Bronchial epithelial cell (primary cell): ENCODE measurements at places on chromosomes 1 and 21. TPM values are rescaled to one million over a fixed set of nuclear protein-coding genes. Genes with fewer than 3 reads are reported as not detected.

SYCP1 gene
- total RNA-seq: not detected in 2 replicates

CLK2 gene
- 19.7 and 23.4 TPM in 2 replicates for total RNA-seq

FTCD gene
- total RNA-seq: not detected in 2 replicates

CCDC185 gene
- total RNA-seq: not detected in 2 replicates

PODN gene
- total RNA-seq: 0.53 TPM in 1 of 2 replicates, not detected in the other

SNX7 gene
- 19.0 and 19.3 TPM in 2 replicates for total RNA-seq

HRNR gene
- under 0.01 and 0.26 TPM in 2 replicates for total RNA-seq

DNA sequence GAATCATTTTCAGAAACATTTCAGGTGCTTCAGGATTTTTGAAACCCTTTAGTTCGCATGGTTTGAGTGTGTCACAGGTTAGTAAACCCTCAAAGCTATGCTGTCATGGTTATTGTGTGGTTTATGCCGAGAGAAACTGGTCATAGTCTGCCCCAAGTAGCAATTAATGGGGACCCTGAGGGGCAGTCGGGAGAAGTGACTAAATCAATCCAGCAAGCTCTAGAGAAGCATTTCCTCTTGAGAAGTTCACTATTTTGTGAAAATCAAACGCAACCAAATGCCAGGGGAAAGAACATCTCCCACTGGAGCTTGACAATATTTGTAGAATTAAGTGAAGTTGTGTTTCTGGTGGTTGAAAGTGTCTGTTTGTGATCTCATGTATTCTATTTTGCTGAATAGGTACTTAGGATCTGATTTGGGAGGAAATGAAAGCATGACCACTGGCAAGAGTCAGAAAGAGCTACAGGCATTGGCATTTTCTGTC, 63.0 kb upstream of the BACH1 start:
- no peak for DNase-seq

DNA sequence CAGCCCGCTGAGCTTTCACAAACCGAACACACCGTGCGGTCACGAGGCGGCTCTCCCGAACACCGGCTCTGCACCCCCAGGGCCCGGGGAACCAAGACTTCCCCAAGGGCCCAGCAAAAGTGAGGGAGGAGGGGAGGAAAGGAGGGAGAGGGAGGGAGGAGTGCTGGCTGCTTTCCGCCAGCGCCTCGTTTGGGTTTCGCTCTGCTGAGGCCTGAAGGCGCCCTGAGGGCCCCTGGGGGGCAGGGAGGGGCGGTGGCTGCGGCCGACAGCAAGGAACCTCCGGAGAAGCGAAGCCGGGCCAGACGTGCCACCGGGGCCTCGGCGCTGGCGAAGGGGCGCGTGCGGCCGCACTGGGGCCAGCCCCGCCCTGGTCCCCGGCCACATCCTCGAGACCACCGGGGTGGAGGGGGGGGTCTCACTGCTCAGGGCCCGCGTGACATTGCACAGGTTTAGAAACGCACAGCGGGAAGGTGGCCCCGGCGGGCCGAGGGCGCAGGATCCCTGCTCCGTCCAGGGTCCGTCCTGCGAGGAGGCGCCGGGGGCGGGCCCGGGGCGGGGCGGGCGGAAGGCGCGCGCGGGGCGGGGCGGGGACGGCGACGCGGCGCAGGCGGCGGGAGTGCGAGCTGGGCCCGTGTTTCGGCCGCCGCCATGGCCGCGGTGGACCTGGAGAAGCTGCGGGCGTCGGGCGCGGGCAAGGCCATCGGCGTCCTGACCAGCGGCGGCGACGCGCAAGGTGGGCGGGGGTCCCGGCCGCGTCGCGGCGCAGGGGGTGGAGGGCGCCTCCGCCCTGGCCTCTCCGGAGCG, at the start of gene PFKL:
TSS of gene PFKL (plus strand) at position 596 of the 804 bp plus-strand sequence. CDS start at position 649, 53 bp downstream.
- DNase-seq: peak; percentile 21

GRCh38 chr1:108089477-108089876, 110.7 kb downstream of the SLC25A24 start:
- DNase-seq: no peak

GRCh38 chr1:51664421-51665240, 47.7 kb downstream of the OSBPL9 start:
- no peak for DNase-seq

DNA sequence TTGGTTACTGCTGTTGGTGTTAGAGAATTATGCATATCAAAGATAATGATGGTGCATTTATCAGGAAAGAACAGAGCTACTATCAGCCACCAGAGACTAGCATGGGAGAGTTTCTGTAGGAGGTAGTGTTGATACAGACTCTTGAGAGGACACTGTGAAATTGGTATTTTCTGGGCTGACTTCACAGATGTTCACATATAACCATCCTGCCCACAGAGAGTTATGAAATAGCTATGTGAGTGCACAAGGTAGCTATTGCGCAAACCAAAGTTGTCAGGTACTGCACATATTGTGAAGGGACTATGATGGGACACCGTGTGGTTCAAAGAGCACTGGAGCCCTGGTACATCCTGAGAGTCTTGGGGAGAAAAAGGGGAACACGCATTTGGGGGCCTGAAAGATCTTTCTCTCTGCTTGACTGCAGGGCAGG, 1.4 kb upstream of the TLCD4 start:
- DNase-seq: peak; percentile 58

GRCh38 chr21:45938453-45938755, 43.2 kb upstream of the COL6A1 start:
- DNase-seq: no peak

GRCh38 chr1:207988326-207989165, 77.6 kb upstream of the CD34 start:
- no peak for DNase-seq

DNA sequence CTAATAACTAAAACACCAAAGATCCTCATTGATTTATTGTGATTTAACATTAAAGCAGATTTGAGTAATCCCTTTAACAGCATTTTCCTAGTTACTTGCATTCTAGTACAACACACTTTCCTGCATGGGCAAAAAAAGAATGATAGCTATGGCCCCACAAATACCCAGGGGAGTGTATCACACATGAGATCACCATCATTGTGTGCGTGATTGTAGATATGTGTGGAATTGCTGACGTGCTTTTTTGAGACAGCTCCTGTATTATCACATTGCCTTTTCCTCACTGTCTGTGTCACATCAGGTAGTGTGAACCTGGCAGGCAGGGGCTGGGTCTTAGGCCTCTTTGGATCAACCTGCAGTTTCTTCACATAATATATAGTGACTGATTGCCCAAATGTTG, 48.5 kb upstream of the SAMD13 start:
- DNase-seq: peak; percentile 44

GRCh38 chr1:244002721-244003120, 48.4 kb upstream of the ZBTB18 start:
- DNase-seq: no peak

DNA sequence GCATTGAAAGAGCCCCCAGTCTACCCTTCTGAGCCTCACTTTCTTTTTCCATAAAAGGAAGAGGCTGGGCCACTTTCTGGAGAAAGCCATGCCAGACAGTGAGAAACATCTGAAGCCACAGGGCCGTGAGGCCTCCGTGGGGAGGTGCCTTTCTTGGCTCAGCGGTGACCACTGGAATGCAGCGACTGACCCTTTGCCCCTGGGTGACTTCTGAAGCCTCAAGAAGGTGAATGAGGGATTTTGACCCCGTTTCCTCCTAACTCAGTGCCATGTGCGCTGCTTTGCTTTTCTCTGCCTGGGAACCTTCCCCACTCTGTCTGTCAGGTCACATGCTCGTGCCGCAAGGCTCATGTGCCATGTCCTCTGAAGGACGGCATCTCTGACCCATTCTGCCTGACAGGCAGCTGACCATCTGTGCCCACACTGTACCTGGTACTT, 44.7 kb upstream of the A3GALT2 start:
- DNase-seq: no peak

DNA sequence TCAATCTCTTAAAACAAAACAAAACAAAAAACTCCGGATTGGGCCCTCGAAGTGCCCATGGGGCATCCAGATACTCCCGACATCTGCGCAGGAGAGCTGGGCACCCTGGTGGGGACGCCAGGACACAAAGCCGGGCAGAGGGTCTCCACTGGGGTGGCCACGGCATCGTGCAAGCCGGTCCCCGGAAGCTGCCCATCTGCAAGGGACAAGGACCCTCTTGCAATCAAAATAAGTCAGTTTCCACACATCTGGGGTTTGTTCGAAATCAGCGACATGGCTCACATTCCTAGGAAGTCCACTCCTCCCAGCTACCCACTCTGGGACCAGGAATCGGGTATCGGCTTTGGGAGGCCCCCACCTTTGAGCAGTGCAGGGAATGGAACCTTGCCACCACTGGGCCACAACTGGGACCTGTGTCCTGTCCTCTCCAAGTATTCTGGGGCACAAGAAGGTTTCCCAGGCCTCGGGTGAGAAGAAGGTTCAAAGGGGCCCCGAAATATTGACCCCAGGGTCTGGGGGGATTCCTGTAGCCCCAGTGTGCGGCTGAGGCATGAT, 4.6 kb upstream of the PRDM16 start:
- no peak for DNase-seq

DNA sequence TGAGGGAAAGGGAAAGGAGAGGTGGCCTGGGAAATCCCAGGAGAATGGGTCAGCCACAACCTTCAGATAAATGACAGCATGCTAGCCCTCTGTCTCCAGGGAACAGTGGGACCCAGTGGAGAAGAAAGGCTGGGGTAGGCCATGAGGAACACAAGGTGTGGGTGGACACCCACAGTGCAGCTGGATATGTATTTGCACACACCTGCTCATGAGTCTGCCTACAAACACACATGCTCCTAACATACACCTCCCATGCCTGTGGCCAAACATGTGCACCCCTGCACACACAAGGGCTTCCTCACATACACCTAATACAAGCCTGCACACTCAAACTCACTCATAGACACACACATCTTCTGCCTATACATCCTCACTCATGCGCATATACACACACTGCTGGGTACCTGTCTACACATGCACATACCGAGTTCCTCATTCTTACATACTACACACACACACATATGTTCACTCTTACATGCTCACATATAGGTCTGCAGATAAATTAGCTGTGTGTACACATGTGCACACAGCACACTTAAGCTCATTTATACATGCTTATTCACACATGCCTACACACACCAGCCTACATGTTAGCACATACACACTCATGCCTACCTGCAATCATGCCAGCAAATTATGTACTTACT, 3.6 kb downstream of the C1orf216 start:
- no peak for DNase-seq

DNA sequence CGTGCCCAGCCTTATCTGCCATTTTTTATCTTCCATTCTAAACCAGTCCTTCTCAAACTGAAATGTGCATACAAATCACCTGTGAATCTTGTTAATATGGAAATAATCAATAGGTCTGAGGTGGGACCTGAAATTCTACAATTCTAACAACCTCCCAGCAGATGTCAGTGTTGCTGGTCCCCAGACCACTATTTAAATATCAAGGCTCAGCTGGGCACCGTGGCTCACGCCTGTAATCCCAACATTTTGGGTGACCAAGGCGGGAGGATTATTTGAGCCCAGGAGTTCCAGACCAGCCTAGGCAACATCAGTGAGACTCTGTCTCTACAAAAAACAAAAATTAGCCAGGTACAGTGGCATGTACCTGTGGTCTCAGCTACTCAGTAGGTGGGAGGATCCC, 4.1 kb downstream of the UQCRHL start:
- DNase-seq: no peak

DNA sequence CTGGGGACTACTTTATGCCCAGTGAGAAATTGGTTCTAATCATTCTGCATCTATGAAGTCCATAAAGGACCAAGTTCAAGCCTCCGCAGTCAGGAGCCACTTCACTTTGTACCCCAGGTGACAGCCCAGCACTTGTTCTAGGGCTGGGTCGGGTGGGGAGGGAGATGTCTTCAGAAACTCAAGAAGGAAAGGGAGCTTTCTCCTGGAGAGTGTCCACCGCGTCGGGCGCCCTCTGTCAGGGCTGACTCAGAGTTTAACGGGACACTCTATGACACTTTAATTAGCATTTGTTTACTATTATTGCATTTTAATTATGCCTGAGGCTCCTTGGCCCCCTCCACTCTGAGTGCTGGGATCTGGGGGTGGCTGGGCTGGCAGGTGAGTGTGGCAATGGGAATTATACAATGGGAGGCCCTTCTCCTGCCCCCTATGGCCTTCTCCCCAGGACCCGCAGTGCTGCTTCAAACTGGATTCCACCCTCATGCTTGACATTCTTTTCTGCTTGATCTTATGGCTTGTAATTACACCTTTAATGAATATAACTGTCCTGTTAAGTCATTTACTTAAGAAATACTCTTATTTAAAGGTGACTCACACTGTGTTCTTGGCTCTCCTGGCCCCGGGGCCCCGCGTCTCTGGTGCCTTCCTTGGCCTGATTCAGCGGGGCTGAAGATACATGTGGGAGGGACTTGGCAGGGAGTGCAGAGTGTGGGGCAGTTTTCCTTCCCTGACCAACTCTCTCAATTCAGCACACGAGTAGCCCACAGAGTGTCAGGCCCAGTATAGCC, 136.6 kb downstream of the PLXNA2 start:
- peak; percentile 89 for DNase-seq

- no peak for DNase-seq
Measured at GRCh38 chr1:40905061-40905460, 42.9 kb upstream of the CITED4 start.

GRCh38 chr21:34736116-34736874, 67.5 kb downstream of the CLIC6 start:
- no peak for DNase-seq

DNA sequence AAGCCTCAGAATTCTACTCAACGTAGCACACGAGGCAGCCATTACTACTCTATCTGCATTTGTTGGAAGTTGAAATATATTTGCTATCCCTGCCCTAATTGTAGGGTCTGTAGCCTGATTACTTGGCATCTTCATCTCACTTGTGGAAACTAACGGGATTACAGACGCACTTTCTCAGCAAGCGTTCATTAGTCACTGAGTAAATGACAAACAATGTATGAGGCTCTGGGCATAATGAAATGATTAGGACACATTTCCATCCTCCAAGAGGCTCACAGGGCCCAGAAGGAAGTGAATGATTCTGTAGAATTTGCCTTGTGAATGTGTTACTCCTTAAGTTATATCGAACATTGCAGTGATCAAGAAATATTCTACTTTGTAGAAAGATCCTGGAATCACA, 78.1 kb downstream of the KIF26B start:
- DNase-seq: no peak

DNA sequence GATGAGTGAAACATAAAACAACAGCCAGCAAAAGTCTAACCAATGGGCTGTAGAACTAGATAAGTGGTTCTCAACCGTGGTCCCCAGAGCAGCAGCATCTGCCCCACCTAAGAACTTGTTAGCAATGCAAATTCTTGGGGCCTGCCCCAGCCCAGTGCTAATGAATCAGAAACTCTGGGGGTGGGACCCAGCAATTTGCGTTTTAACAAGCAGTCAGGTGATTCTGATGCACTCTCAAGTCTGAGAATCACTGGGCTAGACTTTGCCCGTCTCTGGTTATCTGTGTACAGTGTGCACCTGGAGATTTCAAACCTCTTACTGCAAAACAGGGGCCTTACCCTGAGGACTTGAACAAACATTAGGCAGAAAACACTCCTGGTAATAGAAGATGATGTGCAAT, 66.5 kb downstream of the PLXNA2 start:
- peak; percentile 76 for DNase-seq

- DNase-seq: peak; percentile 76
Measured at GRCh38 chr1:78005755-78006154, 1.0 kb downstream of the DNAJB4 start.

DNA sequence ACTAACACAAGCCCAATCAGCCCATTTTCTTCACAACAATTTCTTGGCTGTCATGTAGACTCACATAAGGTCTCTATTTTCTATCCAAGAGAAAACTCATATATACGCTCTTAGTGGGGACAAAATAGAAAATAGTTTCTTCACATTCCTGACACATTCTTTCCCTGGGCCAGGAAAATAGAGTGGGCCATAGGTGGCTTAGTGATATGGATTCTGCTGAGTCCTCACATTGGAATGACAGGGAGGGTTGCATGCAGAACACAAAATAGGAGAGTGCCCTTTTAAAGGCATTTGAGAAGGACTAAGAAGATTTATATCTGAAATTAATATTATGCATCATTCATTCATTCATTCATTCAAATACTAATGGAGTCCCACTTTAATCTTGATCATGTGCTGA, 207.7 kb downstream of the LYPLAL1 start:
- no peak for DNase-seq
